Esophagus squamous epithelium (tissue), 5 donors: ENCODE measurements at places on chromosomes 1 and 21.

- no peak for DNase-seq
Observed at GRCh38 chr1:58189453-58189852, 357.1 kb downstream of the OMA1 start.

GRCh38 chr1:169495916-169496315 is 10.2 kb upstream of the SLC19A2 start:
- DNase-seq: no peak

DNA sequence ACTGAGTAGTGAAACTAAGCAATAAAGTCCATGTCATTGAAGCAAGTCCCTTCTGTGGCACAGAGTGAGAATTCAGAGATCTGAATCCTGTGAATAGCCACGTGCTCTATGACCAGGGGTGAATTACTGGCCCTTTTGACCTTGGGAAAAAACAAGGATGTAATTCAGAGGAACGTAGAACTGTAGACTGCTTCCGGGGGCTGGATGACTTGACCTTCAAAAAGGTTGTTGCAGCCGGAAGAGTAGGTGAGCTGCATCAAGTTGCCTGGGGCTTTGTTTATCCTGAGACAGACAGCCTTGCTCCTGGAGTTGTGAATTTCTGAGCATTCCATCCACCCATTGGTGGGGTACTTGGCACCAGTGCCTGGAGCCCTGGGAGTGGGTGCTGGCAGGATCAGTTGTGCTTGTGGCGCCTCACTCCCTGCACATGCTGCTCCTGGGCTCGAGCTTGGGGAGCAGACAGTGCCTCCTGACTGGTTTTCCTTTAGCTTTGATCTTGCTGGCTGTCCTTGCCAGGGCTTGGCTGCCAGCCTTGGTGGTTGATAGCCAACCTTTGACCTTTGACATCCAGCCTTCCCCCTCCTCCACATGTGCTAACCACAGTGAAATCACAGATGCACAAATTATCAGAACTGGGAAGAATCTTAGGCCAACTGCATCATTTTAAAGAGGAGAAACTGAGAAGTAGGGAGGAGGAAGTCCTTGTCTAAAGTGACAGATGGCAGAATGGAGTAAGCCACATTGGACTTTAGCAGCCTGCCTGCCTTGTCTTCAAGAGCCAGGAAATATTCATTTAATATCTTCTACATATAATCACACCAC is 16.2 kb upstream of the MYOG start:
- no peak for DNase-seq

DNA sequence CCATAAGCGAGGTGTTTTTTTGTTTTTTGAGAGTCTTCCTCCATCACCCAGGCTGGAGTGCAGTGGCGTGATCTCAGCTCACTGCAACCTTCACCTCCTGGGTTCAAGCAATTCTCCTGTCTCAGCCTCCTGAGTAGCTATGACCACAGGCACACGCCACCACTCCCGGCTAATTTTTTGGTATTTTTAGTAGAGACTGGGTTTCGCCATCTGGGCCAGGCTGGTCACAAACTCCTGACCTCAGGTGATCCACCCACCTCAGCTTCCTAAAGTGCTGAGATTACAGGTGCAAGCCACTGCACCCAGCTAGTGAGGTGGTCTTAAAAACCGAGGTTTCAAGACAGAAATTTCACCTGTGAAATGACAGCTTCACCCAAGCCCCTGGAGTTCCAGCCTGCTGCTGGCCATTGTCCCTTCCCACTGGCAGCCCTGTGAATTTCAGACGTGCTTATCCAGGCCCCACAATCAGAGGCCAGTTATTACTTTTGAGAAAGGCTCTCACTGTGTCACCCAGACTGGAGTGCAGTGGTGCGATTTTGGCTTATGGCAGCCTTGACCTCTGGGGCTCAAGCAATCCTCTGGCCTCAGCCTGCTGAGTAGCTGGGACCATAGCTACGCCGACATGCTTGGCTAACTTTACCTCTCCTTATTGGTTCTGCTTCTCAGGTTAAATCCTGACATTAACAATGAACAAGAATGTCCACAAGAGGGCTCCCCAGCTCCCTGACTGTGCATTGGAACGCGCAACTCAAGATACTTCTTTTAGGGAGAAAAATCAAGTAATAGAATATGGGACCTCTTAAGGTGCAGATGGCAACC is 19.4 kb downstream of the ENO1 start:
- DNase-seq: no peak

DNA sequence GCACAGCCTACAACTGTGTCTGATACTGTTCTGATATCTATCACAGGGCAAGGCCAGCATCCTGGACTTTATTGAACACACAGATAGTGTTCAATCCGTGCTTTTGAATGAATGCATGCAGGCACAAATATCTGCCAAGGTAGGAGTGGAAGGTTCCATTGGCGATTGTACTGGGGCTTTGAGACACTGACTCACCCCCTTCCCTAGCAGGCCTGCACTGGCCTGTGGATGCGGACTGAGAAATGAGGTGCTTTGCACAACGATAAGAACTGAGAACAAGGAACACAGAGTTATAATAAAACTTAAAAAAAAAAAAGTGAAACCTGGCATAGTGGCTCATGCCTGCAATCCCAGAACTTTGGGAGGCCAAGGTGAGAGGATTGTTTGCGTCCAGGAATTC is 62.4 kb upstream of the NGF start:
- no peak for DNase-seq

- no peak for DNase-seq
Observed at GRCh38 chr1:15616373-15617172, 685 bp upstream of the DDI2 start.

DNA sequence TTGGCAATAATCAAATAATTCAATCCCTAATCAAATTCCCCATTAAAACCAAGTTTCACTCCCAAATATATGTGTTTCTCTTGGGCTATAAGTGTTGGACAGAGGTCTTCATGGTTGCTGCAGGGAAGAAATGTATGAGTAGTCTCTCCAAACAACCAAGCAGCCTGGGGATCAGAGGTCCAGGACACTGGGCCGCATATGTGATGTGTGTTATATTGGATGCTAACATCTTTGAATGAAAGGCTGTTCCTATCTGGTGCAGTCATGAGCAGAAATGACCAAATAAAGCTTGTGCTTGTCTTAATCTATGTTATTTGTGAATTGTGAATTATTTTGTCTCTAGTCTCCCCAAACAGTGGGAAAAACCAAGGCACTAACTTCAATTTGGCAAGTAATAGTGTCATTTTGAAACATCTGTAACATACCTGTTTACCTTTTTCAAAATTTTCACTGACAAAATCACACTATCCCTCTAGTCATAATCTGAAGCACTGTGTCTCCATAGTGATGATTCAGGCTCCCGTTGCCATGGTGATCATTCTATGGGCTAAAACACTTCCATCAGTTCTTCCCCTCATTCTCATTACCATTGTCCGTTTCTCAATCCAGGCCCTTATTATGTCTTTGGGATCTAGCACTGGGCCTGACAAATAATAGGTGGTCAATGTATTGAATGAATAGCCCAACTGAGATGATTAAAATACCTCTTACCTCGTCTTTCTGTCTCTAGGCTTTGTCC is 12.5 kb upstream of the TADA1 start:
- DNase-seq: no peak

DNA sequence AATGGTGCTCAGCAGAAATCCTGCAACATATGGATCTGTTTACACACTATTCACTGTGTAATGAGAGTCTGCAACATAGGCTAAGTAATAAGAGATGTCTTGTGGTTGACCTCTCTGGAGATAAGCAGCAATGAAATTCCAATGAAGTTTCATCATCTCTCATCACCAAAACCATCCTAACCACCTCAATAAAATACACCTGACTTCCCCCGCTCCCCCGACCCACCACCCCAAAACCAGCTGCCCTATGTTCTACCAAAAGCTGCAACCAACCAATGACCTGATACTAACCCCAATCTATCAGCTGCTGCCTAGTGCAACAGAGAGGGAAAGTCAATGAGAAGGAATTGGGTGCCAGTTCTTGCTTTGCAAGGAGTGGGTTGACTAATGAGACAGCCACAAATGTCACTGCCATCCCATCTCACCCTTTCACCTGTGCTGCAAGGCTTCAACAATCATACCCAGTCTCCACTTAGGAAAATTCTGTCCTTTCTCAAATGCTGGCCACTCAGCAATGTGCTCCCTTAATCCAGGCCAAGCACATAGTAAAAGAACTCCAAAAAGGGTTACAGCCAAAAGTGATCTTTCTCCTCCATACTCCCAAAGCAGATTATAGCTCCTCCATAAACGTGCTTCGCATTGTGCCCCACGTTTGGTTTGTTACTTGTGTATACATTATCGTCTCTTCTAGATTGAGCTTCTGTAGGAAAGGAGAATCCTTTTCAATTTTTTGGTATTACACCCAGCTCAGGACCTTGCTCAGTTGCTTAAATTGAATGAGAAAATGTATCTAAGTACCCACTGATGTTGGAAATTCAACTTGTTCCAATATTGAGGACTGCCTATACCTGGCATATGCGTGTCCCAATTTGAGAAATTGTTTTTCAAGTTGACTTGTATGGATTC is 29.0 kb downstream of the MRPL39 start:
- no peak for DNase-seq

GRCh38 chr1:175072099-175072951 is 4.7 kb downstream of the TNN start:
- DNase-seq: no peak

DNA sequence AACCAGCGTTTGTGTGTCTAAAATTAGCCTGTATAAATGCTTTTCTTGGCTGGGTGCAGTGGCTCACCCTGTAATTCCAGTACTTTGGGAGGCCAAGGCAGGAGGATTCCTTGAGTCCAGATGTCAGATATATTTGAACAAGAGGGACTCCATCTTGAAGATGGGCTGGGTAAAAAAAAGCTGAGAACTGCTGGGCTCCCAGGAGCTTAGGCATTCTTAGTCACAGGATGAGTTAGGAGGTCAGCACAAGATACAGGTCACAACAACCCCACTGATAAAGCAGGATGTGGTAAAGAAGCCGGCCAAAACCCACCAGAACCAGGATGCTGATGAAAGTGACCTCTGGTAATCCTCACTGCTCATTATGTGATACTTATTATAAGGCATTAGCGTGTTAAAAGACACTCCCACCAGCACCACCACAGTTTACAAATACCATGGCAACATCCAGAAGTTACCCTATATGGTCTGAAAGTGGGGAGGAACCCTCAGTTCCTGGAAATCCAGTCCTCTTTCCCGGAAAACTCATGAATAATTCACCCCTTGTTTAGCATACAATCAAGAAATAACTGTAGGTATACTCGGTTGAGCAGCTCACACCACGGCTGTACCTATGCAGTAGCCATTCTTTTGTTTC is 36.2 kb upstream of the ZNF496 start:
- DNase-seq: no peak

DNA sequence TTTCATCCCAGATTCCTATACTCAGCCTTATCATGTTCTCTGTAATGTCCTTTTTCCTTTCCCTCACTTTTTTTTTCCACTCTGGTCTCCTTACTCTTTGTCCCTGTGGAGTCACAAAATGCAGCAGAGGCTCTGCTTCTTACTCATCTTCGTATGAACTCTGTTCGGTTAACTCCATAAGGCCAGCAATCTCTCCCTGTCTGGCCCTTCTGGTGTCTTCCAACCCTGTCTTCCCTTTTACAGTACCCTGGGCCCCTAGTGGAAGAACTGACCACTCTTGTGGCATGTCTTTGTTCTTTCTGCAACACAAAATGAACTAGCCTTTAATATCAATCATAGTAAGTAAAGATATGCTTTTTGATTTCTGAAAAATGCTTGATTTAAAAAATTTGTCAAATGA is 7.1 kb downstream of the CD101 start:
- DNase-seq: no peak

DNA sequence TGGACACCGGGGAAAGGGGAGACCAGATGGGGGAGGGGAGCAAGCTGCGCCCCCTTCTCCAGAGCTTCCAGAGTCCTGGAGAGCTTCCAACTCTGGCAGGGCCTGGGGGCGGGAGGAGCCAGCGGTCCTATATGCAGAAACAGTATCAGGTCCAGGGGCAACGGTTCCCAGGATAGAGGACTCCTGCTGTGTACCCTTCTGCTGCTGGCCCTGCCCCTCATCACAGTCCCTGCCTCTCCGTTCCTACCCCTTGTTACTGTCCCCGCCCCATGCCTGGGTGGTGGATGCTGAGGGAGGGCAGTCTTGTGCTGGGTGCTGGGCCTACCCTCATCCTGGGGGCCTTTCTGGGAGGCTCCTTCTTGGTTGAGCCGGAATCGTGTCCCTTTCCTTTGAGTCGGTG is 19.2 kb upstream of the PEX10 start:
- no peak for DNase-seq

GRCh38 chr21:36163750-36164741 is 7.4 kb downstream of the DOP1B start:
- DNase-seq: no peak

DNA sequence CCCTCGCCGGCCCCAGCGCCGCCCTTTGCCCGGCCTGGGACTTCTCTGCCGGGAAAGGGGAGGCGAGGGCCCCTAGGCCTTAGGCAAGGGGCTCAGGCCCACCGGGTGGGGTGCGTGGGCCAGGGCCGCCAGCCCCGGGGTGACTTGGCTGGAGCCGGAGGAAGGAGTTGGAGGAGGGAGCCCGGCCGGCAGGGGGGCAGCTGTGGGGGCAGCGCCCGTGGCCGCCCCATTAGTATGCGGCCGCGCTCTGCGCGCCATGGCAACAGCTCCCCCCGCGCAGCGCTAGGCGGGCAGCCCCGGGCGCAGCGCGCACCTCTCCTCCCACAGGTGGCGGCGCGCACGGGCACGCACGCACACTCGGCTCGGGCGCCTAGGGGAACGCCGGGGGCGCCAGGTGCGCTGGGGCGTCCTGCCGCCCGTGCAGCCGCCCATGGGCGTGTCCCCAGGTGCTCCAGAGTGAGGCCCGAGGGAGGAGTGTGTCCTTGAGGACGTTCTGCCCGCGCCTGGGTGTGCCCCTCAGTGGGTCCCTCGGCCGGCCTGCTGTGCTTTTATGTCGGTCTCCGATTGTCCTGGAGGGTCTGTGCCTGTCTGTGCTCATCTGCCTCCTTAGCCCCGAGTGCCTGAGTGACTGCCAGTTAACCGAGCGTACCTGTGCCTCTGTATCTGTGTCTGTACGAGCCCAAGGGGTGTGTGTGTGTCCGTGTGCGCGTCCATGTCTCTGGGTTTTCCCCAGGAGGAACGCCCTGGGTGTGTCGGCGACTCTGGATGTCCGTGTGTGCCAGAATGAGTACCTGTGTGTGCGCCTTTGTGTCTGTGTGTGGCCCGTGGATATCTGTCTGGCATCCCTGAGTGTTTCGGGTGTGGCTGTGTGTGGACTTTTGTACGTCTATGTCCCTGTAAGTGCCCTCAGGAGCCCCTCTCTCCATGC is 38.2 kb upstream of the WASF2 start:
- DNase-seq: no peak

DNA sequence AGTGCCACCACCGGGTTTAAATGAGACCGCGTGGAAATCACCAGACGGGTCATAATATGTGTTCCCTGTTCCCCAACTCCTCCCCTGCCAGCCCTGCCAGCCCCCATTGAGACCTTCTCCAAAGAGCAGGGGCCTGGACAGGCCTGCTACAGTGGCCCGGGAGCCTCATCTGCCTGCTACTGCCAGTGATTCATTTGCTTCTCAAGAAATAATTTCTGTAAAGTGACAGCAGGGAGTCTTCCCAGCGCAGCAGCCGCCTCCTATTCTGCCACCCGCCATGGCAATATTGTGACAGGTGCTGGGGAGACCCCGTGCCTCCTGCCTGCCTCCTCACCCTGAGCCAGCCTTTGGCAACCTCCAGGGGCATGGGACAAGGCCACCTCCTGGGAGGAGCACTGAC is 8.9 kb downstream of the IFFO2 start:
- DNase-seq: no peak

GRCh38 chr1:41939194-41939593 is 20.5 kb upstream of the HIVEP3 start:
- DNase-seq: no peak

GRCh38 chr1:1427820-1428148 is 6.7 kb upstream of the ANKRD65 start:
- DNase-seq: no peak
